AG08396 (cell line): ENCODE measurements at places on chromosomes 6 and 20.
A peak's percentile ranks its signal among the peaks of the same experiment; 100 is the strongest.

DNA sequence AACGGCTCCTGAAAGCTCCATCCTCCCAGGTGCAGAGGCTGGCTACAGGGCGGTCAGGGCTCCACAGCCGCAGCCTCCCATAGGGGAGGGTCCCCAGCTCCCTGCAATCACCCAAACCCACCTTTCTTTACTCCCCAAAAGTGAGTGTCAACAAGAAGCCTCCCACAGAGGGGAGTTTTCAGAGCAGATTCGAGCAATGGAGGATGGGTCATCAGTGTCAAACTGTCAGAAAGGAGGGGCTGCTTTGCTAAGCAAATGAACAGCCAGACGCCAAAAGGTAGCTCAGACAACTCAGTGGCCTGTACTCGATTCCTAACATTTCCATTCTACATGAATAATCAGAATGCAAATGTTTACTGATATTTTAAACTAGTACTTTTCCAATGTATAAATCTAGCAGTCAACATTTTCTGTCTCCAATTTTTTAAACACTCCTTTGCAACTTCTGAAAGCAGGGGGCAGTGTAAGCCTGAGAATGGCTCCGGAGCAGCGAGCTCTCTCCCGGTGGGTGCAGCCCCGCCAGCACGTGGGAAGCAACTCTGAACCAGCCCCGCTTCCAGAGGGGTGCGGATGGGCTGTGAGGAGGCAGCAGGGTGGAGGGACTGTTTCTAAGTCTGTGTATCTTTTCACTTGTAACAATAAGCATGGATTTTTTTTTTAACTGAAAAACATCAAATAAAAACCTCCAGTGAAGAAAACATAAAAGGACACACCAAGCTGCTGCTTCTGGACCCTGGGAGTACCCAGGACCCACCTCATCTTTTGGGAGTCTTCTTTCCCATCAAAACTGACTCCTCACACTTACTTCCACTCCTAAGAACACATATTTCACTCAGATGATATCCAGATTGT lies 54.9 kb downstream of the TAF4 start:
- peak; percentile 90 for DNase-seq

- peak; percentile 8 for DNase-seq
Measured at GRCh38 chr6:91669154-91669870, 1082.4 kb upstream of the MAP3K7 start.

DNA sequence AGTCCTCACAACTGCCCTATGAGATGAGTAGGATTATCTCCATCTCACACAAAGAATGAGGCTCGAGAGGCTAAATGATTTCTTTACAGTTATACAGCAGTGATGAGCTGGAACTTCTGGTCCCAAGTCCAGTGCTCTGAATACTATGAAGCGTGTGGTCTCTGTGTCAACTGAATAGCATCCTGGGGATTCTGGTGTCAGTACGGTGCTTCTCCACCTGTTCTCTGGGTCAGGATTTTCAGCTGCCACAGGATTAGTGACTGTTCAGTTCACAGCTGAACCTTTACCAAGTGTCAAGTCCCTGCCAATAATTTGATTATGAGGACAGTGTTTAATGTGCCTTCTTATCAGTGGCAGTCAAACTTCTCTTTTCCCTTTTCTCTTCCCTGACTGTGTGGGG lies 5.2 kb upstream of the MAFB start:
- DNase-seq, result no peak

- no peak for DNase-seq
Measured at GRCh38 chr6:56992703-56993102, 37.8 kb downstream of the BEND6 start.

- DNase-seq, result no peak
Measured at GRCh38 chr20:24531631-24532419, 62.4 kb downstream of the SYNDIG1 start.

DNA sequence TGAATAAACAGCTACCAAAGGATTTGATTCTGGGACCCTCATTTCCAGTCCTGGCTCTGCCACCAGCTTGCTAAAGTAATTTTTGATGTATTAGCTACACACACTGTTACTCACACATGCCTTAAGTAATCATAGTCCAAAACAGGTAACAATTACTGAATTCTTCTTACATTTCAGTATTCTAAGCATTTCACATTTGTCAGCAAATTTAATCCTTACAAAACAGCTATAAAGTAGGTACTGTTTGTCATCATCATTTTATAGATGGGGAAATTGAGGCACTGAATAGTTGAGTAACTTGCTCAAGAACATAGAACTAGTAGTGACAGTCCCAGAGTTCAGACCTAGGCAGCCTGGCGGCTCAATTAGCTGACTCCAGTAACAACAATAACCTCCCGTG lies 272.6 kb downstream of the QKI start:
- DNase-seq, result no peak
